ENCODE measurements at places on chromosomes 5 and 9.

DNA sequence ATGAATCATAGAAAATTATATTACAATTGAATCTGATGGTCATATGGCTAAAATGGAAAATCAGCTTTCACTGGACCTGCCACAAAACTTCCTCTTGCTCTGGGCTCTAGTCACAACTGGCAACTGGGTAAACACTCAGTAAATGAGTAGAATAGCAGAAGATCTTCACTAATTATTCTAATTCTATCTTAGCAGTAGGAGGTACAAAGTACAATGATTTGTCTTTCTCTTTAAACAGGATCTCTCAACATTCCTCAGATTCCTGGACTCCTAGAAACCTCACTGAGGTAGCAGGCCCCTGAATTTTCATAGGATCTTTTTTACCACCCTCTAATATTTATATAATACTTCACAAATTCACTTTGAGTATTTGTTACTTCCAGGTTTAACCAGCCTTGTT, 239.9 kb upstream of the SMARCA2 start:
- DNase-seq = no peak

GRCh38 chr5:148790545-148791333, 35.7 kb upstream of the ADRB2 start:
- no peak for DNase-seq

DNA sequence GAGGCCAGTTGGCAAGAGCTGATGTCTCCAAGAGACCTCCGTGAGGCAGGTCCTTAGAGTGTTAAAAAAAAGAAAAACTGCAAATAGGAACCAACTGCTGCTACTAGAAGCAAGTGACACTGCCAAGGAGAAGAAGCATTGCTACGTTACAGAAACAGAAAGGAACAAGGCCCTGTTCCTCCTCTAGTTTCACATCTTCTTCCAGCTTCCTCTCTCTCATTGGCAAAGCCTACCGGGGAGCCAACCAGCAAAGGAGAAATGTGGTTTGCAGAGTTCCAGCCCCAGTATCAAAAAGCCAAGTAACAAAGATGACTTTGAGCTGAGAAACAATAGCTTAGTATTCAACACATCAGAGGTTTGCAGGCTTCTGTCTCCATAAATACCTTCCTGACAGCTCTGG, 145.9 kb downstream of the PRELID2 start:
- no peak for DNase-seq

DNA sequence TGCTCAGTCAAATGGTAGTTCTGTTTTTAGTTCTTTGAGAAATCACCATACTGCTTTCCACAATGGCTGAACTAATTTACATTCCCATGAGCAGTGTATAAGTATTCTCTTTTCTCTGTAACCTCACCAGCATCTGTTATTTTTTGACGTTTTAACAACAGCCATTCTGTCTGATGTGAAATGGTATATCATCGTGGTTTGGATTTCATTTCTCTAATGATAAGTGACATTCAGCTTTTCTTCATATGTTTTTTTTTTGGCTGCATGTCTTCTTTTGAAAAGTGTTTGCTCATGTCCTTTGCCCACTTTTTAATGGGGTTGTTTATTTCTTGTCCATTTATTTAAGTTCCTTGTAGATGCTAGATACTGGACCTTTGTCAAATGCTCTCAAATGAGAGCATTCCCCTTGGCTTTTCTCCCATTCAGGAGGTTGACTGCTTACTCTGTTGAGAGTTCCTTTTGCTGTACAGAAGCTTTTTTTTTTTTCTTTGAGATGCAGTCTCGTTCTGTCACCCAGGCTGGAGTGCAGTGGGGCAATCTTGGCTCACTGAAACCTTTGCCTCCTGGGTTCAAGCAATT, 58.7 kb upstream of the RGMB start:
- DNase-seq = no peak

DNA sequence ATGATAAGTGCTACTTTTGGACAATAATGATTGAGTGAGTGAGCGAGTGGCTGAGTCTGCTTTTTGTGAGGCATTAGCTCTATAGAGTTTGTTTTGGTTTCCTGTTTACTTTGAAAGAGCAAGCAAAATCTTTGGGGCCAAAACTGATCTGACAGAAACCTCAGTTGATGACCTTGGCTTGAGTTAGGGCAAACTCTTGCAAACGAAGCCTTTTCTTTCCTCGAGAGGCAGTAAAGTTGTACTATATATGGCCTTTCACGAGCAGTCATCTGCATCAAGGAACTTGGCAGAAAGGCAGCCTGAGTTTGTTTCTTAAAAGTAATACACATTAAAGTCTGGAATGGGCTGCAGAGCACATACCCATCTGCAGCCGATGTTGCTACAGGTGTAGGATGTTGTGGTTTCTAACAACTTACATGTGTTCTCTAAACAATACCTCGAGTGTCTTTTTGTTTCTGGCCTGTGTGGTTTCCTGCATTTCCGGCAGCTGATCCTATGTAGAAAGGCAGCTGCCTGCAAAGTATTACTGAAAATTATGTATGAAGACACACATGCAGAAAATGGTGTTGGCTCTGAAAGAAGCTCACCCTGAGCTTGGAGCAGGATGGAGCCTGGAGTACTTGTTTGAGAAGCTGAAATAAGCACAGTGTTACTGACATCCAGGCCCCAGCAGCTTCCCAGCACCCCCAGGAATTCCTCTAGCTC, 60.8 kb downstream of the FOXD1 start:
- DNase-seq = no peak

DNA sequence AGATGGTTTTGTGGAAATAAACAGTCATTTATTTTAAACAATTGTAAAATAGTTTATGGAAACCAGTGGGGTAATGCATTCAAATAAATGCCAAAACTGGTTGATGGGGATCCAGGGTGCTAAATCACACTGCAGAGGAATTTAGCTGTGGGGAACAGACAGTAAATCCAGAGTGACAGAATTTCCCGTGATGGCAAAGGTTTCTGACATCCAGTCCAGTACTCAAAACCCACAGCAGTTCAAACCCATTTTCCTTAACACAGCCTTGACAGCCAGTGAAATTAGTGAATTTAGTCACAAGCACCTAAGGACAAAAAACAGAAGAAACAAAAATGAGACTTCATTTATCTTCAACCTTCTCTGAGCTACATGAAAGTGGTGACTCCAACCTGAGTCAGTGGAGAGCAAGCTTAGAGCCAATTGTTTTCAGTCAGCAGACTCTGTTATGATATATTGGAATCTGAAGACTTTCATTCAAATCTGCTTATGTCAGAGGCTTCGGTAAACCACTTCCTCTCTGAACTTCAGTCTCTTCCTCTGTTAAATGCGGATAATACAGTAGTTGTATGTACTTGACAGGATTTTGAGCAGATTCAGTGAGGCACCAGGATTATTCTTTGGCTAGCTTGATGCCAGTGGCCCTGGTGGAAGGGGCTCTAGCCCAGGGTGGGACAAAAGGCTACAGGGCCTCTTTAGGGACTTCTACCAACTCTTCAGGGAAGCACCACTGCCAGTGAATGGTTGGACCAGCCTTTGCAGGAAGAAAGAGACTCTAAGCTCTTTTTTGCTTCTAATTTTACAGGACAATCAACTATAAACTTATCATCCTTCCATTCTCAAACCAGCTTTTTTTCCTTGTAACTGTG, 185.3 kb downstream of the MAPKAP1 start:
- DNase-seq = peak; percentile 83

GRCh38 chr5:2465383-2465782, 286.1 kb downstream of the IRX2 start:
- DNase-seq = no peak

DNA sequence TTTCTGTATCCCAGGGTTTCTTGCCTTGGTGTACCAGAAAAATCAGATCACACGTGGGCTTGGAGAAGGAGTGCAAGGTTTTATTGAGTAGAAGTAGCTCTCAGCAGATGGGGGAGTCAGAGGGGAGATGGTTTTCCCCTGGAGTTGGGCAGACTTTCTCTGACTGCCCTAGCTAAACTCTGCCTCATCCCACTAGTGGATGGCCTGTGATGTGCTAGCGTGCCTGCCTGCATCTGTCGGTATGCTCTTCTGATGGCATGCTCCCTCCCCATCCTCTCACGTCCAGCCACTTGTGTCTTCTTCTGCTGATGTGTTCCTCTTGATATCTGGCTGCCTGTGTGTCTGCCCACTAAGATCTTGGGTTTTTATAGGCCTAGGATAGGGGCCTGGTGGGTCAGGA, 616.1 kb upstream of the RGMB start:
- DNase-seq = no peak

DNA sequence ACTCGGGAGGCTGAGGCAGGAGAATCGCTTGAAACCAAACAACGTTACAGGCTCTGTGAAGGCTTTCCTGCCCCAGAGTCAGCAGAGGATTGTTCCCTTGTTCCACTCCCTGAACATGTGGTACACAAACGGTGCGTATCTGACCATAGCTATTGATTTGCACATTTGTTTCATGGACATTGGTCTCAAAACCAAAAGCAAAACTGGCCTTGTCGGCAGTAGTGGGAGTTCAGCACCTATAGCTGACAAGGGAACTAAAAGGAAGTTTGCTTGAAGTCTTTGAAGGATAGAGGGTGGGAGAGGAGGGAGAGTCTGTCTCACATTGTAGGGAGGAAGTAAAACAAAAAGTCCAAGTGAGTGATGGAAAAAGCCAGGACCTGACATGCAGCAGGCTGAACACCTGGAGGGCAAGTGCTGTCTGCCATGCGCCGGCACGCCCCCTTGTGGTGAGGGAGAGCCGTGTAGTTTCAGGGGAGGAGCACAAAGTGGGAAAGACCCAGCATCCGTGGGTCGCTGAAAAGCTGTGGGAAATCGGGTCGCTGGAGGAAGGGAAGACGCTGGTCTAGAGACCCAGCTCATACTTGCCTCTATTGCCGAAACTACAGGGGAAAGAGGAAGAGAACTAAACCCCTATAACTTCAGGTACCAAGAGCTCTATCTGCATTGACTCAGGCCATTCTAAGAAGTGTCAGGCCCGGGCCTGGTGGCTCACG, 58.0 kb downstream of the RAD23B start:
- DNase-seq = no peak

GRCh38 chr5:18544421-18544820, 910.2 kb downstream of the TAF11L14 start:
- DNase-seq = no peak

DNA sequence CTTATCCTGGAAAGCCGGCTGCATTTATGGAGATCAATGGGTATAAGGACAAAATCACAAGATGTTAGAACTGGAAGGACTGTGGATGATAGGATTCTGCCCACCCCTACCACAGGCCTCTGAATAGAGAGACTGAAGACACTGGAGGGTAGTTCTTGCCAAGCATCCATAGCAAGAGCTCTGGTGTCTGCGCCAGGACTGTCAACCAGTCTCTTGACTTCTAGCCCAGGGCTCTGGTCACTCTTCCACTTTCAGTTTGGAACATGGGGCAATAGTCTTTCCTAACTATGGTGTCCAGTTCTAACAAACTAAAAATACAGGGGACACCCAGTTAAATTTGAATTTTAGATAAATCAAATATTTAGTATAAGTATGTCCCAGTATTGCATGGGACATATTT, 23.4 kb downstream of the LARP1 start:
- DNase-seq = no peak

DNA sequence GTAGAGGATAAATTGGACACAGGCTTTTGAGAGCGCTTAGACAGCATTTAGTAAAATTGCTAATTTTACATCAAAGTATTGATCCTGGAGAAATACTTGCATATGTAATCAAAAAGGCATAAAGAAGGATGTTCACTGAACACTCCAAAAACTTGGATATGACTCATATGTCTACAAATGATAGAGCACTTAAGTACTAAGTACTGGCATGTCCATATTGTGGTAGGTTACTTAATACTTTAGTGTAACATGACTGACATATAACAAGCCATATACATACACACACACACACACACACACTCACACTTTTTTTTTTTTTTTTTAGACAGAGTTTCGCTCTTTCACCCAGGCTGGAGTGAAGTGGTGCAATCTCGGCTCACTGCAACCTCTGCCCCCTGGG, 361.9 kb downstream of the ARHGEF28 start:
- DNase-seq = no peak

GRCh38 chr5:117954331-117954730, 1034.0 kb downstream of the DTWD2 start:
- no peak for DNase-seq

DNA sequence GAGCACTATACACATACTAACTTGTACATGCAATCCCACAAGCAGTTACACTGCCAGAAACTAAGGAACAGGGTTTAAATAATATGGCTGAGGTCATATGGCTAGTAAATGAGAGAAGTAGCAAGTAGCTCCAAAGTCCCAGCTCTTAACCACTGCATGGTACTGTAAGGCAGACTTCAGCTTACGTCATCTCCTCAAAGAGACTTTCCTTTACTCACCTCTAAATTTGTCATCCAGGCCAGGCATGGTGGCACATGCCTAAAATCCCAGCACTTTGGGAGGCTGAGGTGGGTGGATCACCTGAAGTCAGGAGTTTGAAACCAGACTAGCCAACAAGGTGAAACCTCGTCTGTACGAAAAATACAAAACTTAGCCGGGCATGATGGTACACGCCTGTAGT, 20.4 kb upstream of the SELENOP start:
- DNase-seq = no peak

- no peak for DNase-seq
These were observed 113.0 kb downstream of the TRIO start for GRCh38 chr5:14256026-14256690.

DNA sequence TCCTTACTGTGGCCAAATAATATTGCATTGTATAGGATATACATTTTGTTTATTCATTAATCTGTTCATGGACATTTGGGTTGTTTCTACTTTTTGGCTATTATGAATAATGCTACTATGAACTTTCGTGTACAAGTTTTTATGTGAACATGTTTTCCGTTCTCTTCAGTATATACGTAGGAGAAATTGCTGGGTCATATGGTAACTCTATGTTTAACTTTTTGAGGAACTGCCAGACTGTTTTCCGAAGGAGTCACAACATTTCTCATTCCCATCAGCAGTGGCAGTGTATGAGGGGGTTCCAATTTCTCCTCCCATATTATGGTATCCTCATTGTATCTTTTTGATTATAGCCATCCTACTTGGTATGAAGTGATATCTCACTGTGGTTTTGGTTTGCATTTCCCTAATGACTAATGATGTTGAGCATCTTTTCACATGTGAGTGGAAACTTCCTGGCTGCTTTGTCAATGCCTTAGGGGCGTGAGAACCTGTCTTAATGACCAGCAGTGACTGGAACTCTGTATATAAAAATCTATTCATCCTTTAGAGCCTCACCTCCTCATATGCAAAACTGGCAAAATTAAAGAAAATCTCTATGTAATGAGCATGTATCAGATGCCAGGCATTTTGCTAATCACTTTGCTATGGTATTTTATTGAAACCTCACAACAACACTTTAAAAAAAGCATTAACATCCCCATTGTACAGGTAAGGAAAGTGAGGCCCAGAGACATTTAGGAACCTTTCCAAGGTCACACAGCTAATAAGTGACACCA, 47.8 kb upstream of the TGFBR1 start:
- peak; percentile 53 for DNase-seq

GRCh38 chr9:9631284-9631683, 981.5 kb downstream of the PTPRD start:
- DNase-seq = no peak
